ENCODE measurements at places on chromosomes 16 and 17. TPM values are rescaled to one million over a fixed set of nuclear protein-coding genes. Genes with fewer than 3 reads are reported as not detected.

The SHPK gene
- 14.1 TPM for total RNA-seq

The SEZ6L2 gene
- 2.6 TPM for total RNA-seq

The KRT15 gene
- total RNA-seq: 0.11 TPM

The CCL16 gene
- total RNA-seq: not detected

The PABPN1L gene
- not detected for total RNA-seq

The MAPK8IP3 gene
- total RNA-seq: 35.8 TPM

The CDH1 gene
- not detected for total RNA-seq

The PIK3R6 gene
- total RNA-seq: not detected

The CACNG1 gene
- total RNA-seq: not detected

The CD300E gene
- total RNA-seq: under 0.01 TPM

The NLRC3 gene
- 0.11 TPM for total RNA-seq

The KRTAP1-1 gene
- total RNA-seq: not detected

The PPP4C gene
- 144 TPM for total RNA-seq

The NPTX1 gene
- total RNA-seq: 0.11 TPM

The FAM117A gene
- 3.3 TPM for total RNA-seq

The MT1E gene
- total RNA-seq: 50.9 TPM

The PDE6G gene
- 0.54 TPM for total RNA-seq

The OMG gene
- total RNA-seq: not detected

The SP6 gene
- 0.22 TPM for total RNA-seq

The ARHGDIG gene
- 0.22 TPM for total RNA-seq

The C16orf92 gene
- total RNA-seq: not detected

The OVCA2 gene
- 44.9 TPM for total RNA-seq

The NOS2 gene
- under 0.01 TPM for total RNA-seq

The ABCA6 gene
- 9.4 TPM for total RNA-seq

The HERPUD1 gene
- 176 TPM for total RNA-seq

The CCL13 gene
- total RNA-seq: not detected

The TEX14 gene
- total RNA-seq: not detected

Data from articular chondrocyte of knee joint (primary cell).